Spleen (tissue), 13 donors: ENCODE measurements at places on chromosomes 7 and 10.

DNA sequence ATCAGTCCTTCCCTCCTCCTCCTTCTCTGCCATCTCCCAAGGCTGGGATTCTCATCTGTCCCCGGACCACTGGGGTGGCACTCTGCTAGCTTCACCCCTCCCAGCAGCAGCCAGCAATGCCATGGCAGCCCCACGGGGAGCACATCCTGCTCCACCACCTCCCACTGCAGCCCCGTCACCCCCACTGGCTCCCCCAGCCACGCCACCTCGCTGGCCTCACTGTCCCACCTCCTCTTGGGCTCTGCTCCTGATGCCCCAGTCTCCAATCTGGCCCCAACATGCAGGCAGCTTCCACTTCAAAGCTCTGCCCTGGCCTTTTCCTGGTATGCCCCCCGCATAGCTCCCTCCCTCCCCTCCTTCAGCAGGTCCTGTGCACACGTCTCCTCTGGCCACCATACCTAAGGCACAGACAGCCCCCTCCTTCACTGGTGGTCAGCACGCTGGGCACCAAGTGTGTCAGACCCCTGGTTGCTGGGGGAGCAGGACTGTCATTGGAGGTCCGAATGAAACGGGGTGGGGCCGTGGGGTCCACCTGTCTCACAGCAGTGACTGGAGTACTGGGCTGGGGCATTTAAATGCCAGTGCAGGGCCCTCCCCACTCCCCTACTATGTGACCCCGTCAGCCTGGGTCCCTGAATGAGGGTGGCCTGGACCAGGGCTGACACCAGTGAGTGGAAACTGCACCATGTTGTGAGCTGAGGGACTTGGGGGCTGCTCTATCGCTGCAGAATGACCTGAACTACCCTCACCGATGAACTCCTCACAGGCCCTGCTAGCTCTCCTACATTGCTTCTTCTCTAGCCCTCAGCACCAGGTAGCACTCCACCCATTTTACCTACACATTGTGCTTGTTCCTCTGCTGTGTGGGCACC lies 38.7 kb downstream of the RASGEF1A start:
- peak; percentile 74 for DNase-seq

DNA sequence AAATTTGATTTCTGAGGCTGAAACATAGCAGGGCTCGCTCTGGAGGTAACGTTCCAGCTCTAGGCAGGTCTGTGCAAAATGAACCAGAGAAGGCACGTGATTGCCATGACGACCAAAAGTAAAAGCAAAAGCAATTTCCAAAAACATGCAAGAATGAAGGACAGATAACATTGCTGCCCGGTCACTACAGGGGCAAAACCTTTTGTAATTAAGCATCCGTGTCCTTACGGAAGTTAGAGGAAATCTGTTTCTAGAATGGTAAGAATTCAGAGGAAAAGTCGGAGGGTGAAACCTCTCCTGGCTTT lies 2.9 kb downstream of the KLF6 start:
- no peak for DNase-seq

- DNase-seq: peak; percentile 86
These were observed at the start of gene TRIP6 for GRCh38 chr7:100867040-100867775. TSS of gene TRIP6 (plus strand) at chr7:100867387. CDS start at chr7:100867498, 111 bp downstream.

DNA sequence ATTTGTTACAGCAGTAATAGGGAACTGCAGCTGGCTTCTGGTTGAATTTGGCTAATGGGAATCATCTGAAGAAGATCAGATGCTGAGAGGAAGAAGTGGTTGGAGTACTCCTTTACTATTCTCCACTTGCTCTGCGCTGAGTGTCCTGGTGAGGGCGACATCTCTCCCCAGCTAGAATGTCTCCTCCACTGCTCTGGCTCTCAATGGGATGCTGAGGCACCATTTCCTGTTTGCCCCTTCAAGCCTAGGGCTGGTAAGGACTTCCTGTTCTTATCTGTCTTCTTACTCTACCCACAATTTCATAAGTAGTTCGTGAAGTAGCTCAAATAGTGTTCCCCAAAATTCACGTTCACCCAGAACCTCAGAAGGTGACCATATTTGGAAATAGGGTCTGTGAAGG lies 43.2 kb upstream of the TES start:
- DNase-seq: no peak

- peak; percentile 43 for DNase-seq
These were observed 8.7 kb downstream of the PKD1L1 start for GRCh38 chr7:47939425-47940036.
